ENCODE measurements at places on chromosomes 5 and 9. TPM values are rescaled to one million over a fixed set of nuclear protein-coding genes. Genes with fewer than 3 reads are reported as not detected.
A peak's percentile ranks its signal among the peaks of the same experiment; 100 is the strongest.

GRCh38 chr5:147782110-147783028 lies at the start of gene JAKMIP2:
TSS of gene JAKMIP2 (minus strand) at chr5:147782728. CDS start at chr5:147671806, 110,922 bp downstream.
- peak; percentile 87 for DNase-seq

DNA sequence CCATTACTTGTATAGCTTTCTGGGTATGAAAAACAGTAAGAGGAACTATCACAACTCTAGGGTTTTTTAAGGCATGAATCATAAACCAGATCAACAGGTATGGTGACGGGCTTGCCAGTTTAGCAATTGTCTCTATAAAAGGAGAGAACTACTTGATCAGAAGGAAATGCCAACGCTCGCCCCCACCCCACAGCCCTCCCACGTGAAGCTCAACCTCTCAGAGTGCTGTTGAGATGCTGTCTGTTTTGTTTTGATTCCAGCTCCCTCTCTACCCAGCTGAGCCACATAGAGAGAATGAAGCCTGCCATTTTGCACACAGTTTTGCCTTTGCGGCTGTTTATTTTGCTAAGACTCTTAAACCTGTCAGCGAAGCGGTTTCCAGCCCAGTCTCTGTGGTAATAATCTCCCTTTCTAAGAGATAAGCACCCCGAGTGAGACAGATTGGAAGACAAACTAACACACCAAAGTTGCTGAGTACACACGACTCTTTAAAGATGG lies 257.9 kb upstream of the ANKRD55 start:
- DNase-seq = no peak

The SYNPO gene
- total RNA-seq = 179 TPM

The C1QTNF3 gene
- 11.7 TPM for total RNA-seq

DNA sequence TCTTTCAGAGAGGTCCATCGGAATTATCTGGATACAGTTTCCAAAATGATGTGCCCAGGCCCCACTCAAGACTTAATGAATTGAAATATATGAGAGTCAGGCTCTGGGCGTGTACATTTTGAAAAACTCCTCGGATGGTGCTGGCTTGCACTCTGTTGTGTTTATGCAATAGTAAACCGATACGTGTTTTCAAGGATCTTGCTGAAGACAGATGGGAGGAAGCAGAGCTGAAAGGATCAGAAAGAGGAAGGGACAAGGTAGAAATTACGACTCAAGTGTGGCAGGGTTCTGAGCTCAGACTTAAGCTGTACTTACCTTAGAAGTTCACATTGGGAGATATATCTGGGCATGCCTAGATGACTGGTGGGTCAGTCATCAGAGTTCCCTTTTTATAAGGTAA lies 13.7 kb upstream of the STOM start:
- no peak for DNase-seq

GRCh38 chr9:98372077-98372836 lies 116.8 kb upstream of the TBC1D2 start:
- DNase-seq = no peak

Measured in sciatic nerve (tissue), 2 donors.